ENCODE measurements at places on chromosomes 2 and 18.

DNA sequence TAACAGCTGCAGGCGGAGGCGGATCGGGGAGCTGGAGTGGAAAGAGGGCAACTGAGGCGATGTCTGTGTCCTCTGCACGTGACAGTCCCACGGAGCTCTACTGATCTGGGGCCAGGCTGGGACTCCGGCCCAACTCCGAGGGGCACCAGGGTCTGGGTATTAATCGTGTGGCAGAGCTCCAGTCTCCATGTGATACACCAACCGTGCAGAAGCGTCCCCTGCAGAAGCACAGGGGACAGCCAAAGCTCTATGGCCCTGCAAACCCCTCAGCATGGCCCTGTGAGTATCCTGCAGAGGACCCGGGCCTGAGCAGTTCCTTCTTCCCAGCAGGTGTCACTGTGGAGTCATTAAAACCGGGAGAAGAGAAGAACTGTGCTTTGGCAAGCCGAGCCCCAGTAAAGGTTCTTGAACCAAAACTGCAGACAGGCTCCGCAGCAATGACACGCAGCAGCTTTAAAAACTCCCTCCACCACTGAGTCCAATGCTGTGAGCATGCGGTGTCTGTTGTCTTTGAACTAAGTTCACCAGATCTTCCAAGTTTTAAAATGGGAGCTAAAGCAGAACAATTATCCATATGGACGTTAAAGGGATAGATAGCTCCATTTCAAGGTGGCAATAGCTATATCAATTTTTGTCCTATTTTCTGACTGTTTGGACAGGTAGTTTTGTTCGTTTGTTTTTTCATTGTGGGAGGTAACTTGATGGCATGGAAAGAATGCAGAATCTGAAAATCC lies 79.4 kb downstream of the TMEM182 start:
- DNase-seq: no peak

DNA sequence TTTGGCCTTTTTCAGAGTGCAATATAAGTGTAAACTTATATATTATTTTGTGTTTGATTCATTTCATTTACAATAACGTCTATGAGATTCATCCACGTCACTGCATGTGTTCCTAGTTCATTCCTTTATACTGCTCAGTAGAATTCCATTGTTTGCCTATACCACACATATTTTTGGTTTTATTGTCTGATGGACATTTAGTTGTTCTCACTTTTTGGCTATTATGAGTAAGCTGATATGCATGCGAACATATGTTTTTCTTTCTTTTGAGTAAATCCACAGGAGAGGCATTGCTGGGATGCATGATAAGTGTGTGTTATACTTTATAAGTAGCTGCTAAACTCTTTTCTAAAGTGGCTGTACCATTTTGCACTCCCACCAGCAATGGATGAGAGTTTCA lies 314.8 kb upstream of the HS6ST1 start:
- no peak for DNase-seq

DNA sequence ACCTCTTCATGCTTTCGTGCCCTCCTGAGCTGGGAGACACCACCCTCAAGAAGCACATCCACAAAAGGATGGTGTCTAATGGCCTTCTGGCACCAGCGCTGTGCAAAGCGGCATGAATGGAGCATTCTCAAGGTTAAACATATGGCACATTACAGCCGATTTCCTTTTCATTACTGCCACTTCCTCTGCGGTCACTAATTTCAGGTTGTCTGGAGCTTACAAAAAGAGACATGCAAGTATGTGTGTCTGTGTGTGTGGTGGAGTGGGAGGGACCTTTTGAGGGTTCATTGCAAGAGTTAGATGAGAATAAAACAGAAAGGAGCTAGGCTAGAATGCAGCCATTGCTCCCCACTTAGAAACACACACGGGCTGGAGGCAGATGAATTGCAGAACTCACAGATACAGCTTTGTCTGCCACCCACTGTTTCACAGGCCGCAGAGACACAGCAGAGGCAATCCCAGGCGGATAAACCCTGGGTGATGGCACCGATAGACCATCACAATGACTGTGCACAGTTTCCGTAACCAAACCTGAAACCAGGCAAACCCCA lies 76.0 kb downstream of the TGIF1 start:
- DNase-seq: no peak

GRCh38 chr2:197710424-197711042 lies 5.4 kb downstream of the MARS2 start:
- DNase-seq: no peak

DNA sequence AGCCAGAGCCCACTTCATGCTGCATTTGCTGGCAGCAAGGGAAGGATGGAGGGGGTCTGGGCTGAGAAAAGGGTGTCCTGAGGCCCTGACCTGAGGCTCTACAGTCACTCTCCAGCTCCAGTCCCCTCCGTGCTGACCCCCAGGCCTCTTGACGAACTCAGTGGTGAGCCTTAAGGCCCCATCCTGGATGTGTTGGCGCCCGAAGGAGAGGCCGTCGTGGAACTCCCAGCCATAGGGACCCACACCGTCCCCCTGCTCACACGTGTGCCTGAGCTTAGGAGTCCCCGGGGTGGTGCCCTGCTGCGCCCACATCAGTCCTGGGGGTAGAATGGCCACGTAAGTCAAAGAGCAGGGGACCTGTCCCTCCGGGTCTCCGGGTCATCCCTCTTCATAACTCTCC lies 776 bp downstream of the MOGS start:
- DNase-seq: no peak

- no peak for DNase-seq
These were observed 1.7 kb downstream of the L3MBTL4 start for GRCh38 chr18:6412933-6413472.

GRCh38 chr2:237894396-237894979 lies 35.1 kb downstream of the RAMP1 start:
- DNase-seq: no peak

- DNase-seq: no peak
These were observed 135.5 kb upstream of the CREB1 start for GRCh38 chr2:207394203-207394781.

DNA sequence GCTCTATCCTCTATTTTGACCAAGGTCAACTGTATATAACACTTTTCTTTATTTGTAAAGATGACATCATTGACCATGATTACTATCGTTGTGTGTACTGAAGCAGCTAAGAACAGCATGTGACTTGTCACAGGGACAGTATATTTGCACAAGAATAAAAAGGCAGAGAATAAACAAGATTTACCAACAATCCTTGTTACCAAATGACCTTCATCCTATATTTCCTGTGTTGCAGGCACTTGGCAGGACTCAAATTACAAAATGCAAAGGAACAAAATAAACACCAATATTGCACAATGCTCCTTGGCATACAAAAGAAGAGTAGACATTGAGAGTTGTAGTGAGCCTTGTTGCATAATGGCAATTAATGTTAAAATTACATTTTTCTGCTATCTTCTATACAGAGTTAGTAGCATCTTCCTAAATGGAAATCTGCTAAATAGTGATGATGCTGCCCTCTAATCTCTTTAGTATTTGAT lies 61.8 kb downstream of the RFTN2 start:
- no peak for DNase-seq

DNA sequence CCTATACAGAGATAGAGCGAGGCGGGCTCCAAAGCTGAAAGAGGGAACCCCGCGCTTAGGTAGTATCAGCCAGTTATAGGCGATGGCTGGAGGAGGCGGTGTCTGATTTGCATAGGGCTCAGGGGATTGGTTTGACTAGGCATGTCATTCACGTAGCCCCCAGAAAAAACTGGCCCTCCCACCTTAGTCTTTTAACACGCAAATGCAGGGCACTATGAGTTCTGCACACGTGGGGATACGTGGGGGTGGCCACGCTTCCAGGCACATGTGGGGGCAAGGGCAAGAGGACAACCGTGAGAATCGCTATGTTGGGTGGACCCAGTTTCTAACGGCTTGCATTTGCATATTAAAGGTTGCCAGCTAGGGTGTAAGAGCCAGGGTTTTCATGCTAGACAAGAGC lies 56.7 kb upstream of the MSTN start:
- DNase-seq: no peak

- DNase-seq: no peak
These were observed 95.0 kb upstream of the RIOK3 start for GRCh38 chr18:23357996-23358594.

GRCh38 chr2:73963385-73964120 lies 21.2 kb upstream of the TET3 start:
- DNase-seq: no peak

DNA sequence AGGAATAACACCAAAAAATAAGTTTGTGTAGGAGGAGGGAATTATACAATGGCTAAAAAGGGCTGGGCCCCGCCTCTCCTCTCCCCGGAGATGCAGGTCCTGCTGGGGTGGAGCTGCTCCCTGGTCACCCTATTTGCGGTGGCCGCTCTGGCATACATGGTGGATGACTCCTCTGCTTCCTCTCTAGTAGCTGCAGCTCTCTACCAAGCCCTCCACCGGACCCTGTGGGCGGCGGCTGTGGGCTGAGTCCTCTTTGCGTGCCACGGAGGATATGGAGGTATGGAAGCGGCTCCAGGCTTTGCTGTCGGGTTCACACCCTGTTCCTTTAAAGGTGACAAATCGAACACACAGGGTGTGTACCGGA lies 77.1 kb upstream of the SEC11C start:
- DNase-seq: no peak

DNA sequence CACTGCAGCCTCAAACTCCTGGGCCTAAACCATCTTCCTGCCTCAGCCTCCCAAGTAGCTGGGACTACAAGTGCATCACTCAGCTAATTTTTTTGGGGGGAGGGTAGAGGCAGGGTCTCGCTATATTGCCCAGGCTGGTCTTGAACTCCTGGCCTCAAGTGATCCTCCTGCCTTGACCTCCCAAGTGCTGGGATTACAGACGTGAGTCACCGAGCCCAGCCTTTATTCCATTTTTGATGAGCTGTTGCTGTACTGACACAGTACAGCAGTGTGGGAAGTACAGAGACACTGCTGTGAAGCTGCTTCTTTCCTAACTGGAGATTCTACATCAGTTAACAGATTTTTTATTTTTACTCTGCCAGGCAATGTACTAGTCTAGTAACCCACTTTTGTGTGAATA lies 18.8 kb downstream of the PTRHD1 start:
- DNase-seq: no peak

DNA sequence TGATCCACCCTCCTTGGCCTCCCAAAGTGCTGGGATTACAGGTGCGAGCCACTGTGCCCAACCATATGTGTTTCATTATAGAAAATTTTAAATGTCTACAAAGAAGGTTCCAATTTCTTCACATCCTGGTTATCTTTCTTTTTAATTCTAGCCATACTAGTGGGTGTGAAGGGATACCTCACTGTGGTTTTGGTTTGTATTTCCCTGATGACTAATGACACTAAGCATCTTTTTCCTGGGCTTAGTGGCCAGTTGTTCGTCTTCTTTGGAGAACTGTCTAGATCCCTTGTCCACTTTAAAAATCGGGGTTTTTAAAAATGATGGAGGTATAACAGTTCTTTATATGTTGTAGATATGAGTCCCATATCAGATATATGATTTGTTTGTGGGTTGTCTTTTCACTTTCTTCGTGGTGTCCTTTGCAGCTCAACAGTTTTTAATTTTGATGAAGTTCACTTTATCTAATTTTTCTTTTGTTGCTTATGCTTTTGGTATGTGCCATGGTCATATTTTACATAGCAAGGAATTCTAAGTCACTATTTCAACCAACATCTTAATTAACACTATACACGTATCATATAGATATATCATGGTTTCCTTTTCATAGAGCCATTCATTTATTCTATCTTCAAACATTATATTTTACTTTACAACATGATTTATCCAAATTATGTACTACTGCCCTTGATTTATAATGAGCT lies 135.0 kb upstream of the RIOK3 start:
- no peak for DNase-seq

DNA sequence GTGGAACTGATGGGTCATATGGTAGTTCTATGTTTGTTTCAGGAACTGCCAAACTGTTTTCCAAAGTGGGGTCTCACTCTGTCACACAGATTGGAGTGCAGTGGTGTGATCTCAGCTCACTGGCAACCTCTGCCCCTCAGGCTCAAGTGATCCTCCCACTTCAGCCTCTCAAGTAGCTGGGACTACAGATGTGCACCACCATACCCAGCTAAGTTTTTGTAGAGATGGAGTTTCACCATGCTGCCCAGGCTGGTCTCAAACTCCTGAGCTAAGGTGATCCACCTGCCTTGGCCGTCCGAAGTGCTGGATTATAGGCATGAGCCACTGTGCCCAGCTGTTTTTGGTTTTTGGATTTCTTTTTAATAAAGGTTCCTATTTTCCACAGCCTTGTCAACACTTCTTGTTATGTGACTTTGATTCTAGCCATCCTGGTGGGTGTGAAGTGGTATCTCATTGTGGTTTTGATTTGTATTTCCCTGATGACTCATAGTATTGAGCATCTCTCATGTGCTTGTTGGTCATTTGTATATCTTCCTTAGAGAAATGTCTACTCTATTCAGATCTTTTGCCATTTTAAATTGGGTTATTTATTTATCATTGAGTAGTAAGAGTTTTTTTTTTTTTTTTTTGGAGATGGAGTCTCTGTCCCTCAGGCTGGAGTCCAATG lies 22.8 kb downstream of the NPC1 start:
- no peak for DNase-seq

DNA sequence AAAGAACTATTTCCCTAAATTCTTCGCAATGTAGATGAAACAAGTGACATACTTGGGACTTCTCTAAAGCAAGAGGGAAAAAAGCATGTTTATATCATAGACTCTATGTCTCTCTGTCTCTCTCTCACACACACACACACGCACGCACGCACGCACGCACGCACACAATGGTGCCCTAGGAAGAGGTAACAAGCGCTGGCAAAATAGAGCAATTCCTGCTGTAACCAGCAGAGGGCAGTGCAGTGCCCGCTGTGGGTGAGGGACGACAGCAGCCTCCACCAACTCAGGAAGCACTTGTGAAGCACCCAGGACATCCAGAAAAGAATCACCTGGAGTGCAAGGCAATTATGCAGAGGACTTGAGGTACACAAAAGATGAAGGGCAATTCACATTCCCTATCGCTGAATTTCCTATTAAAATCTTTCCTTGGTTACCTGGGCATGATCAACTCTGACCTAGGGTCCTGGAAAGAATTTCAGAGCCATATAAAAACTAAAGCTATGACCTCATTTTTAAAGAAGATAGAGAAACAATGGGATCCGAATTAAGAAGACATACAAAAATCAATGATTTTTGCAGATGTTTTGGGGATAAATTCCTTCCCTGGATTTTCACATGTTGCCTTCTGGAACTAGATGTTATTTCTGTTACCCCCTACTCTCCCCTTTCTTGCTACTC lies 166.4 kb downstream of the PDE11A start:
- DNase-seq: no peak

DNA sequence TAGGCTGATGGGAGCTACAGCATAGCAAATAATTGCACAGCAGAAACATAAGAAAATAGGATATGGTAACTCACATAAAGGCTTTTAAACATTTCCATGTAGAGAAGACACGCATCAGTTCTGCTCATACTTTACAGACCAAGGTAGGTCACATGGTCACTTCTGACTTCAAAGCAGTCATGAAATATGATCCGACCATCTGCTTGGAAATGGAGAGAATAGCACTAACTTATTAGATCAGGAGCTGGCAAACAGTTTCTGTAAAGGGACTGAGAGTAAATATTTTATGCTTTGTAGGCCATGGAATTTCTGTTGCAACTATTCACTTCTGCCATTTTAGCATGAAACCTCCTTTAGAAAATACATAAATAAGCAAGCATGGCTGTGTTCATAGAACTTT lies 936.6 kb upstream of the FANCL start:
- DNase-seq: no peak
